ENCODE measurements at places on chromosomes 6 and 20. TPM values are rescaled to one million over a fixed set of nuclear protein-coding genes. Genes with fewer than 3 reads are reported as not detected.

- DNase-seq: peak; percentile 4
These were observed 27.0 kb upstream of the FRMD1 start for GRCh38 chr6:168105813-168106632.

GRCh38 chr6:111201764-111202163 is 114.5 kb downstream of the SLC16A10 start:
- no peak for DNase-seq

DNA sequence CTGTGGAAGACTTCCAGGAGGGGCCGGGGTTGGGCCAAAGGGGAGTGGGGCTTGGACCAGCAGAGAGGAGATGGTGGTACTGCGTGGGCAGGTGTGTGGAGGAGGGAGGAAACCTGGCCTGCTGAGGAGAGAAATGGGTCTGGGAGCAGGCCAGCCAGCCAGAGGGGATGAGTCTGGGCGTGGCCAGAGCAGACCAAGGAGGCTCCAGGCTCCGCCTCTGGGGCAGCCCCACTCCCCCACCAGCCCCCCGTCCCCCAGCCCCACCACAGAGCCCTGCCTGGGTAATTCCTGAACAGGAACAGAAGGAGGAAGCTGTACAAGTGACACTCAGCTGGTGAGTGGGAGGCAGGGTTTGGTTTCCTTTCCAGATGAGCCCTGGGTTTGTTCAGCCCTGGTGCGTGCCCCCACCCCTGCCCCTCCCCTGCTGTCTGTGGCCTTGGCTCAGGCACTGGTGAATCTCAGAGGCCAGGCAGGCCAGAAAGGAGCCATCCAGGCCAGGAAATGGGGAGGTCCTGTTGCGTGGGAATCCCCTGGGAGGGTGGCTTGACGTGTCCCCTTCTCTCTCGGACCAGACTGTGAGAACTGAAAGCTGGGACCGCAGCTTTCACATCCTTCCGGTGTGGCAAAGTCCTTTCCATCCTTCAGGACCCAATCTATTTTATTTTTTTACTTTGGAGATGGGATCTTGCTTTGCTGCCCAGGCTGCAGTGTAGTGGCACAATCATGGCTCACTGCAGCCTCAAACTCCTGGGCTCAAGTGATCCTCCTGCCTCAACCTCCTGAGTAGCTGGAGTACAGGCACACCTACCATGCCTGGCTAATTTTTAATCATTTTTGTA is 9.4 kb upstream of the SRC start:
- peak; percentile 56 for DNase-seq

GRCh38 chr6:90351696-90352095 is 55.1 kb upstream of the BACH2 start:
- DNase-seq: no peak

DNA sequence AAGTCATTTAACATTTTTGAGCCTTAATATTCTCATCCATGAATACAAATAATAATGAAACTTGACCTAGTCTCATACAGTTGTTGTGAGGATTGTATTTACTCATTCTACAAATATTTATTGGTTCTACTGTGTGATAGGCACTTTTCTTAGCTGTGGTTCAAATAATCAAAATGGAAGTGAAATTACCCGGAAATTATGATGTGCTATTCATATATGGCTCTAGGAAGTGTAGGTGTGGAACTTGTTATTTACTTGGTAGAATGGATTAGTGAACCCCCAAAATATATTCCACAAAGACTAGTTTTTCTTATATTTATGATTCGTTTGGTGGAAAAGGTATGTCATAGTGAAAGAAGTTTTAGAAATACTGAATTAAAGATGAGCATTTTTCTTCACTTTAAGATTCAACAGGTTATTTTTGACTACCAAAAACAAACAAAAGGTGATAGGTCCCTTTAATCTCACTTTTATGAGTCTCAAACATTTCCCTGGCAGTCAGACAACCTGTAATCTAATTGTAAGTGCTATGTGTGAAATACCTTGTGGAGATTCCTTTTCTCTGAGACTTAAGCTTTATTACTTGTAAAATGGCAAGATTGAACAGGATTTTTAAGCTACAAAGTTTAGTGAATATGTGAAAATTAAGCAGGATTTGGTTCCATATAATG is 77.8 kb downstream of the STXBP5 start:
- no peak for DNase-seq

DNA sequence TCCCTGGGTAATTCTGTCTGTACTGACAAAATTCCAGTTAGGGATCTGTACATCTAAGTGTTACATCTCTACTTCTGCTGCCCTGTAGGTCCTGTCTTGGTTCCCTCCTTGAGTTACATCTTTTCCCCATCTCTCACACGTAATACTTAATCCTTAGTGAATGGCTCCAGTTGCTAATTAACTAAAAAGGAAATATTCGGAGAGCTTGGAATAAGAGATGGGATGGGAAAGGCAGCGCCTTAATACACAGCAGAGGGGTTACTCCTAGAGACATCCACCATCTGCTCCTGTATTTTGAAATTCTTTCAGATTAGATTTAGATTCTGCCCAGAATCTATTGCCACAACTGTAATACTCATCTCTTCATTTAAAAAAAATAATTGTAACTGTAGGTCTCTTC is 384.0 kb downstream of the SAMD5 start:
- no peak for DNase-seq

DNA sequence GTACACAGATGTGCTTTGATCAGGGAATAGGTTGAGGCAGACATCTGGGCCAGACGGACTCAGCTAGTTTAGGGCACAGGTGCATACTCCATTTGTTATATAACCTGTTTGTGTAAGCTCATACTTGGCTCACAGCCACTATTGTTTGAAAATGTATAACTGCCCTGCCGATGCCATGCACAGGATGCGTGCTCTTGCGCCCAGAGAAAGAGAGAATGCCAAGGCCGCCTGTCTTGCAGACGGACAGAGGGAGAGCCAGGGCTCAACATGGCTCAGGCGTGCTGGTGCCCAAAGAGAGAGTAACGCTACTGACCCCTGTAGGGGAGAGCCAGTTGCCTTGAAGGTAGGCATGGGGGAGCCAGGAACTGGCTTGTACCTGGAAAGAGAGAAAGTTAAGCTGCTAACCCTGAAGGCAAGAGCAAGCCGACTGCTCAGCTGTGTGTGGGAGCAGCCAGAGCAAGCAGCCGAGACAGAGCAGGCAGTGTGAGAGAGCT is 57.7 kb downstream of the FAM229B start:
- DNase-seq: no peak

DNA sequence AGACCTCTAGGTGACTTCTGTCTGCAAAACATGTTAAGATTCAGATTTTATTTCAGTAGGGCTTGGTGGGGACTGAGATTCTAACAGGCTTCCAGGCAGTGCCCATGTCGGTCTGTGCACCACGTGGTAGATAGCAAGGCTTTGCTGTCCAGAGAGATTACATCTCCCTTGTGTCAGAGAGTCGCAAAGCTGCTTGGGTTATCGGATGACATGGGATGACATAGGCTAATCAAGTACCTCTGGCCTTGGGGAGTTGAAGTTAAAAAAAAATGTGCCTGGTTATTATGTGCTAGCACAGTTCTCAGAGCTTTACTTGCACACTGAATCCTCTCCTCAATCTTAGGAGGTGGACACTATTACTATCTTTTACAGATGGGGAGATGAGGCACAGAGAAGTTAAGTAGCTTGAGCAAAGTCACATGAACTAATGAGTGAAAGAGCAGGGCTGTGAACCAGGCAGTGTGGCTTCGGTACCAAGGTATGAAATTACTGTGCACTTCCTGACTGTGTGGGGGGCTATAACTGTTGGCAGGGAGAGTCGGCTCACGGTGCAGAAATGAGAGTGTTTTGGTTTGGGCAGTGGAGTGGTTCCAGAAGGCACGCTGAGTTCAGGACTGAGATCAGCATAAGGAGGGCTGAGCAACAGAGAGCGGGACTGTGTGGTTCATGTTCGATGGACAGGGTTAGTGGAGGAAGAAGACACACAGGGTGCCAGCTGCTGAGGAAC is 41.1 kb downstream of the FARS2 start:
- DNase-seq: no peak

GRCh38 chr20:14498772-14499171 is 161.4 kb upstream of the FLRT3 start:
- DNase-seq: no peak

- DNase-seq: no peak
These were observed 106.8 kb upstream of the THEMIS start for GRCh38 chr6:128007658-128008057.

DNA sequence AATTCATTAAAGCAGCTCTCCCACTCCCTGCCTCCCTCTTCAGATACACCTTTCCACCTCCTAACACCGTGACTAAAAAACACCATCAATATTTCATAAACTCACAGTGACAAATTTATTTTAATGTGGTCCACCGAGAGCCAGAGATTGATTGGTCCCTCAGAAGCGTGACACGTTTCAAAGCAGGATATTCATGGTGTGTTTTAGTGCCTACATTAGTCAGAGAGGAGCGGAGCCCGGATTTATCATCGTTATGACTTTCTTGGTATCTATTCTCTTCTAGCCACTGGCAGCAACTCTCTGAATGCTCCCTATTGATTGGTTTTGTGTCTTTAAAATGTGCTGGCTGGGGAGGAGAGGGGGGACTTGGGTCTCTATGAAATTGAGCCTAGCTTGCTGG is 265.3 kb downstream of the DHX35 start:
- DNase-seq: no peak

- no peak for DNase-seq
These were observed 115.6 kb upstream of the B3GAT2 start for GRCh38 chr6:71072508-71072907.

DNA sequence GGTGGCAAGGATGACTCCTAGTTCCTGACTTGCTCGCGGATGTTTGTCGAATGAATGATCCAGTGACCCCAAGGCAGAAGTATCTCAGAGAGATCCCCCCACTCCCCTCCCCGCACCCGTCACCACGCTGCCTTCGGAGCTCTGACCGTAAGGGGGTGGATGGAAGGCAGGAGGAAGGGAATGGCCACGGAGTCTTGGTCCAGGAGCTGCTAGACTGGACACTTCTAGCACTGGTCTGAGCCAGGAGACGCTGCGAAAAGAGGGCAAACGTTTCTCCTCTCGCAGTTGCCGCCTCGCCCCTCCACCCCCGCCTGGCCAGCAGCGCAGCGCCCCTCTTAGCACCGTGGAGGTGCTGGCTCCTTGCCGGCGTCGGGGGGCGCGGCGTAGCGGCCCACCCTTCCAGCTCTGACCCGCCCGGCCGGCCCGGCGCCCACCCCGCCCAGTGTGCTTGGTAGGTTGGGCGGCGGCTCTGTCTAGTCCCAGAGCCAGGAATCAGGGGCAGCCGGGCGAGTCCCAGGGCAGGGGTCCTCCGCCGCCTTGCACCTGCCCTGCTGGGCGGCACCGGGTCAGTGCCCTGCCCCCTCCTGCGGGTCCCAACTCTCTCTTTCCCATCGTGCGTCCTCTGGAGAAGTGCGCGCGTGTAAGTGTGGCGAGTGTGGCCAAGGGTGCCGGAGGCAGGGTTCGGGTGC is 2.4 kb upstream of the DBNDD2 start:
- peak; percentile 63 for DNase-seq

GRCh38 chr6:549906-550305 is 107.0 kb downstream of the HUS1B start:
- no peak for DNase-seq

DNA sequence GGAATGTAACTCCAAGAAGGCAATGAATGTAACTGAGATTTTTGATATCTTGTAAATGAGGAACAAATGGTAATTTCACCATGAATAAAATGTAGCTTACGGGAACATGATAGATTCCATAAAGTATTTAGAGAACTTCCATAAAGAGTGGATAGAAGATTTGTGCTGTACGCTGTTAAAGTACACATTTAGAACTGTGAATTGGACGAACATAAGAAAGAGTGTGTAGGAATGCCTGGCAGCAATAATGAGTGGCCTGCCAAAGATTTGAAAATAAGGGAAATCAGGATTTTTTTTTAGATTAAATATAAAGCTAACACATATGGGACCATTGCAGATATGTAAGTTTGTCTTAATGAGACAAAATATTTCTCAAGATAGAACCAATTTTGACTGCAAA is 1153.3 kb upstream of the EYS start:
- DNase-seq: no peak

- no peak for DNase-seq
These were observed 4.2 kb downstream of the GABRR2 start for GRCh38 chr6:89310929-89311328.

- no peak for DNase-seq
These were observed 18.8 kb downstream of the KCNK5 start for GRCh38 chr6:39210450-39210849.

KCNQ5 gene
- polyA plus RNA-seq: 10.6 TPM

PGBD1 gene
- polyA plus RNA-seq: 0.62 TPM

SAMD3 gene
- polyA plus RNA-seq: 0.09 TPM

ECT2L gene
- polyA plus RNA-seq: not detected

SYTL3 gene
- polyA plus RNA-seq: 2.2 TPM

Data from psoas muscle (tissue), 8 donors.